ENCODE measurements at places on chromosomes 7 and 10.

DNA sequence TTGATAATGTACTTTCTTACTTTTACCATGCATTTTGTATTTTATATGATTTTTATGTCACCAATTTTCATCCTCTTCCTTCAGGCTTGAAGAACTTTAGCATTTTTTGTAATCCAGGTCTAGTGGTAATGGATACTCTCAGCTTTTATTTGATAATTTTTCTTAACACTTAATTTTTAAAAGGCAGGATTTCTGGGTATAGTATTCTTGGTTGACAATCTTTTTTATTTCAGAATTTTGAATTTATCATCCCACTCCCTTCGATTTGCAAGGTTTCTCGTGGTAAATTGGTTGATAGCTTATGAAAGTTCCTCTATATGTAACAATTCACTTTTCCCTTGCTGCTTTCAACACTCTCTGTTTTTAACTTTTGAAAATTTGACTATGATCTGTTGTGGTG is 363.7 kb downstream of the HTR7 start:
- no peak for DNase-seq

GRCh38 chr7:158016180-158017097 is 571.2 kb downstream of the PTPRN2 start:
- peak; percentile 7 for DNase-seq

DNA sequence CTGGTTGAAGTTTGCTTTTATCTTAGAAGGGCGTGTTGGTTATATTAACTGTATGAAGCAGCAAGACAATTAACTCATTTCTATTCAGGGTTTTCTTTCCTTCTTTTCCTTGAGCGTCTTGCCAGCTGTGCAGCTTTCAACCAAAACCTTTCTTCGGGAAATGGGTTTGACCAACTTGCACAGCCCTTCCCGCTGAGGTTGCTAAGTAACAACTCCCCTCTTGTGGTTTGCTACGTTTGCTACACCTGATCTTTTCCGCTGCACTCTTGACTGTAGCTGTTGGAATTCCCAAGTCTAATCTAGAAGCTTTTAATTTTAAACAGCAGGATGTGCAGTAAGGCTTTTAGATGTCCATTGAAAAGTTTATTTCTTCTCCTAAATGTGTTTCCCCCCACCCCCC is 116.9 kb downstream of the CDCA7L start:
- no peak for DNase-seq

- no peak for DNase-seq
Observed at GRCh38 chr7:1235501-1236131, 2.9 kb downstream of the UNCX start.

- no peak for DNase-seq
Observed at GRCh38 chr10:110774069-110775019, 97.4 kb upstream of the PDCD4 start.
